Endodermal cell (in vitro differentiated cells): ENCODE measurements at places on chromosomes 4 and X. TPM values are rescaled to one million over a fixed set of nuclear protein-coding genes. Genes with fewer than 3 reads are reported as not detected.

Gene CLTRN
- 7.2 and 8.5 TPM in 2 replicates for total RNA-seq

Gene TMEM192
- 10.9 to 16.1 TPM (median 15.1 TPM) in 3 replicates for total RNA-seq

Gene NR3C2
- total RNA-seq, result 0.44 and 0.77 TPM in 2 replicates

Gene DBET
- not detected in 3 replicates for total RNA-seq

Gene TACR3
- total RNA-seq, result 0.53 to 0.68 TPM (median 0.65 TPM) in 3 replicates

GRCh38 chr4:121764702-121765367 lies at the start of gene SMIM43:
TSS of gene SMIM43 (minus strand) at chr4:121765164. CDS start at chr4:121765105, 59 bp downstream.
- no peaks in the 10 kb centered on the region for H3K36me3 ChIP-seq
- peaks cover 95% of the 10 kb centered on the region for H3K27me3 ChIP-seq
- H3K4me1 ChIP-seq, result no peaks in the 10 kb centered on the region
- peak within 1 kb of the TSS; percentile 80 for H3K4me3 ChIP-seq
- no peak within 1 kb of the TSS for H3K27ac ChIP-seq
- DNase-seq, result peak; percentile 84

- peaks cover 18% of the 10 kb centered on the region for H3K4me1 ChIP-seq
- no peak for DNase-seq
- H3K27ac ChIP-seq, result no peak overlapping the region
- H3K27me3 ChIP-seq, result no peaks in the 10 kb centered on the region
Measured at GRCh38 chr4:21366840-21367239, 581.7 kb downstream of the KCNIP4 start.

DNA sequence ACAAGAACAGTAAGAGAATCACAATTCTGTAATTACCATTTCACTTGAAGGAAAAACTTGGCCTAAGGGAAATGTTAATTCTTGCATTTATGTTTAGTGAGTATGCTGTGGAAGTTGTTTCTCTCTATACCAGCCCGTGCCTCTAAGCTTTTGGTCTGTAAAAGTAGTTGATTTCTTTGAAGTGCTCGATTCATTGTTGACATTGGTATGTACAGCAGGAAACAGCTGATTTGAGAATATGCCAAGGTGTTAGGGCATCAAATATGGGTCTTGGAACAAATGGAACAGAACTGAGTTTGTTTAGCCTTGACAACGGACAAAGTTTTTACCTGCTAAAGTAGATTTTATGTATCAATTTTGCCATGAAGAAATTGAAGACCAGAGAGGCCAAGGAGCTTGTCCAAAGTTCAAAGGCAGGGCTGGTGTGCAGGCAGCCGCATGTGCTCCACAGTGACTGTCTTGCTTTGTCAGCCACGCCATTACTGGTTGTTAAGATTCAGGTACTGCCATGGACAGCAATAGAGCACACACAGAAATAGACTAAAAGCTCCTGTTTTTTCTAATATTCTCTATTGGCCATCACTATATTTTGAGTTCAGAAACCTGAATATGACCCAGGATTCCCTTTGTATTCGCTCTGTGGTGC lies 75.5 kb upstream of the TLR3 start:
- H3K27ac ChIP-seq, result no peak overlapping the region
- H3K27me3 ChIP-seq, result no peaks in the 10 kb centered on the region
- H3K36me3 ChIP-seq, result no peaks in the 10 kb centered on the region
- H3K4me1 ChIP-seq, result no peaks in the 10 kb centered on the region
- no peak for DNase-seq
- H3K4me3 ChIP-seq, result no peak overlapping the region

DNA sequence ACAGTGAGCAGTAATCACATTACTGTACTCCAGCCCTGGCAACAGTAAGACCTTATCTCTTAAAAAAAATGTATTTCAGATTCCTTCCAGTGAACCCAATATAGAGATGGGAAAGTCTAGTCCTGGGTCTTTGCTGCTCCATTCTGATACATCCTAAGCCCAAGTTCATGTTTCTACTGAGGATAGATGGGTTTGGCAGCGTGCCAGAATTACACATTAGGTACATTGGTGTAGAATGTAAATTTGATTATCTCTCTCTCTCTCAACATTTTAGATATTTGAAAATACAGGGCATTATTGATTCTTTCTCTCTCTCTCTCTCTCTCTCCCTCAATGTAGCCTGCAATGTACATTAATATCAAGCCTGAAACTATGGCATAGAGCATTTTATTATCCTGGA lies 43.5 kb upstream of the ZNF330 start:
- H3K36me3 ChIP-seq, result no peaks in the 10 kb centered on the region
- H3K4me1 ChIP-seq, result no peaks in the 10 kb centered on the region
- no peak overlapping the region for H3K27ac ChIP-seq
- DNase-seq, result no peak
- no peak overlapping the region for H3K4me3 ChIP-seq
- H3K27me3 ChIP-seq, result peaks cover 15% of the 10 kb centered on the region

DNA sequence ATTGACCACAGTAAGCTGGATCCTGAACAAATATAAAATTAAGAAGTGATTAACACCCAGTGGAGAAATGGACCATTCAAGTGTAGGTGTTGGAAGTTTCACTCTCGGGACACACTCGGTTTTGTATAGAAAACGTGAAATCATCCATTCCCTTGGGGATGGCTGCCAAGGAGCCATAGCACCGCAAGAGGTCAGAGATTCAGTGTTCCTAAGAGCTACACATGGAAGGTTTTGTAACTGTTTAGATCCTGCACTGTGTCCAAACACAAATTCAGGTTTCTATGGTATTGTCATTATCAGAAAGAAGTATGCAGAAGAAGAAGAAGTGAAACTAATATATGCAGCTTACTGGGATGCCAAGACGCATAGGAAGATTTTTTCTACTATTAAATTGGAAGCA lies 281.0 kb downstream of the LDB2 start:
- H3K4me3 ChIP-seq, result no peak overlapping the region
- H3K36me3 ChIP-seq, result no peaks in the 10 kb centered on the region
- no peak for DNase-seq
- no peak overlapping the region for H3K27ac ChIP-seq

DNA sequence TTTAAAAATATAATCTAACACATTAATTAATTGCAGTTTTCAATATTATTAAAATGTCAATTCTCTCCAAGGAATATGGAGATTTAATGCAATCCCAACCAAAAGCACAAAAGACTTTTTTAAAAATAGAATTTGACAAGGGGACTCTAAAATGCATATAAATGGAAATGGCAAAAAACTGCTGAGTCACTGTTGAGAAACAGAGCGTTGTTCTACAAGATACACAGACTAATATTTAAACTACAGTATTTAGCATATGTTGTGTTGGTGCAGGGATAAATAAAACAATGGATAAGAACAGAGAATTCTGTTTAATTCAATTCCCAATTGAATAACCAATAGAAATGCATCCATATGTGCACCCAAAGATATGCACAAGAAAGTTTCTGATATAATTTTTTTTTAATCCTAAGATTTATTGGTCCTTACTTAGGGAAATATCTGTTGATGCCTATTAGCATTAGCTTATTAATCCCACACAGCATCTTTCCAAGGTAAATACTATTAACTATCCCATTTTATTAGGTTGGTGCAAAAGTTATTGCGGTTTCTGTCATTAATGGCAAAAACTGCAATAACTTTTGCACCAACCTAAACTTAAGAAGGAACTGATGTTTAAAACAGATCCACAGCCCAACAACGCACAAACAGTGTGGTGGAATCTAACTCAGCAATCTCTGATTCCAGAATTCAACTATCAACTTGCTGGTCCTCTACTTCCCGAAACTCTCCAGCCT lies 86.8 kb upstream of the VEGFC start:
- DNase-seq, result no peak
- H3K27ac ChIP-seq, result no peak overlapping the region
- H3K4me3 ChIP-seq, result no peak overlapping the region
- H3K36me3 ChIP-seq, result no peaks in the 10 kb centered on the region

DNA sequence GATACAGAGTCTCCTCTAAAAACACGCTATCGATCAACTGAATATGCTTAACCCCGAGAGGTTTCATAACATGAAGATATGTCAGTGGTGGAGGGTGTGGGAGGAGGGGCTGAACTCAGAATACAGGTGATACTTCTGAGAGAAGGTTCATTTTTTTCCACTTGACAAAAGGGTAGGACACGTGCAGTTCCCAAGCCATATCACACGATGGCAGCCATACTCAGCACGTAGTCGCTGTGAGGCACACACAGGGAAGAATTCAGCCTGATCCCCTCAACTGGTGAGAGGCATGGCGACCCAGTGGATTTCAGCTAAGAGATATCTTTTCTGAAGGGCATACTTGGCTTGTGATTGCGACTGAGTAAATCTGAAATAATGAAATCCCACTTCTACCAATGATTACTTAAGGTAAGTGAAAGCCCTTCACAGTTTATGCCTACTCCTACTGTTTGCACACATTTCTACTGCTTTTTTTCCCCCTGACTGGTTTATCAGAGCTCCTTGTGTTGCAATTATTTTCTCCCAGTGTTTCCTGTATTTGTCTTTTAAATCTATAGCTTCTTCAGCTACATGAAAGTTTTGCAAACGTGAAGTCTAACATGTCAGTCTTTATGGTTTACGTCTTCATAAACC lies 133.1 kb downstream of the CORIN start:
- no peaks in the 10 kb centered on the region for H3K4me1 ChIP-seq
- no peaks in the 10 kb centered on the region for H3K36me3 ChIP-seq
- DNase-seq, result peak; percentile 87
- no peaks in the 10 kb centered on the region for H3K27me3 ChIP-seq
- no peak overlapping the region for H3K4me3 ChIP-seq

- no peak for DNase-seq
- H3K4me1 ChIP-seq, result no peaks in the 10 kb centered on the region
- H3K36me3 ChIP-seq, result no peaks in the 10 kb centered on the region
- no peak overlapping the region for H3K4me3 ChIP-seq
Measured at GRCh38 chr4:128337863-128338262, 50.2 kb upstream of the PGRMC2 start.

- no peak for DNase-seq
- no peaks in the 10 kb centered on the region for H3K4me1 ChIP-seq
- H3K27me3 ChIP-seq, result no peaks in the 10 kb centered on the region
Measured at GRCh38 chrX:21963269-21963668, 22.8 kb downstream of the SMS start.

DNA sequence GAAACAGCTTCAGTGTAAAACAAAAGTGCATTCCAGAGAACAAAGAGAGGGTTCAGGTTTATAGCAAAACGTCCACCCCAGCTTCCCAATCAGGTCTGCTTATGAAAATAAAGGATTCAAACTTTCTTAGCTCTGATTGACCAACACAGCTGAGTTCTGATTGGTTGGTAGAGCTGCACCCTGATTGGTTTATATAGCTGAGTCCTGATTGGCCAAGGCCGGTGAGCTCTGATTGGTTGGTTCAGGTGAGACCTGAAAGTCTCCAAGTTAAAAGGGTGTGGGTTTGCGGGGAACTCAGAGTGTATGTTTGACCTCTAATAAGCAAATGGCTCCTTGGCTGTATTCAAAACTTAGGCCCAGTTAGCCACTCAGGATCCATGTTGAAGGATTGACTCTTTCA lies 20.9 kb downstream of the CLRN2 start:
- no peaks in the 10 kb centered on the region for H3K36me3 ChIP-seq
- DNase-seq, result no peak
- no peak overlapping the region for H3K4me3 ChIP-seq
- H3K27me3 ChIP-seq, result no peaks in the 10 kb centered on the region
- no peak overlapping the region for H3K27ac ChIP-seq

GRCh38 chr4:182699795-182700194 lies 217.4 kb downstream of the DCTD start:
- H3K4me1 ChIP-seq, result no peaks in the 10 kb centered on the region
- no peak for DNase-seq
- no peak overlapping the region for H3K27ac ChIP-seq

DNA sequence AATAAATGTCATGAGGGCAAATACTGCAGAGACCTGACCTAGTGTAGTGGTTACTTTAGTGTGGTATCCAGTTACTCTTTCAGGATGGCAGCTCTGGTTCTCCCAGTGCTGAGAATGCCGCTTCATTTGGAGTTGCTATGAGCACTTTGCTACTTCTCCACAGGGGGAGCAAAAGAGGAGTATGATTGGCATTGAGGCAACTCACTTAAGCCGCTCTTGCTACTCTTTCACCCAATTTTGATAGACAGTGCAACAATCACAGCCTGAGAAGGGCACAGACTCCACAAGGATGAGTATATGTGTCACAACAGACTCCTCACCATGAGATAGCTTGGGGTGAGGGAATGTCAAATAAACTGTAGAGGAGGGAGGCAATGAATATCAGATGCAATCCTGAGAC lies 81.2 kb downstream of the NPY1R start:
- no peak overlapping the region for H3K4me3 ChIP-seq
- no peaks in the 10 kb centered on the region for H3K36me3 ChIP-seq
- no peaks in the 10 kb centered on the region for H3K27me3 ChIP-seq
- peak; percentile 56 for DNase-seq
- H3K4me1 ChIP-seq, result no peaks in the 10 kb centered on the region

- no peak overlapping the region for H3K27ac ChIP-seq
- DNase-seq, result peak; percentile 48
- H3K27me3 ChIP-seq, result no peaks in the 10 kb centered on the region
- no peak overlapping the region for H3K4me3 ChIP-seq
- no peaks in the 10 kb centered on the region for H3K36me3 ChIP-seq
Measured at GRCh38 chr4:136150046-136150445, 1382.2 kb downstream of the PCDH18 start.

DNA sequence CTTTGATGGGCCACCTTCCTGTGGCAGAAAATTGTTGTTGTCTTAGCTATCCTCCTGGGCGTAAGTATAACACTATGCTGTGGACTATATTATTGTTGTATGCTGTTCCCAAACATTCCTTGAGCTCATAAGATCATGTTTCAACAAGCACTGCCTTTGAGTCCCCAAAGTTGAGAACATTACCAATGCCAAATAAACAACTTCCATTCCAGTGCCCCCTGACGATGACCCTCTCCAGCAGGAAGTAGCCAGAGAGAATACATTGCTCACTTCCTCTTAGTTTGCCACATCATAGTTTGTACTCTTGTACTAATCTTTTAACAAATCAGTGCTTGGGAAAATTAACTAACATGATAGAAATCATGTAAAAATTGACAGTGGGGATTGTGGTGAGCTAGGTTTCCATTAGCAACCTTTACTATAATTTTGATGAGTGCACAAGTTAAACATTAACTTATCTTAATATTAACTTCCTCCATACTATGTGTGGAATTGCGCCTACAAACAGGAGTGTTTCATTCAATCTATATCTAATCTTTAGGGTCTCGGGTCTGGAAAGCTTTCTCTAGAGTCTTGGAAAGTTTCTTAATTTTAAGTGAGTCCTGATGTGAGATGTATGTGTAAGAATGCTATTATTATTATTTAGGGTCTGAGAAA lies 20.3 kb upstream of the DHX15 start:
- no peak overlapping the region for H3K27ac ChIP-seq
- no peaks in the 10 kb centered on the region for H3K27me3 ChIP-seq
- DNase-seq, result no peak
- no peaks in the 10 kb centered on the region for H3K4me1 ChIP-seq

DNA sequence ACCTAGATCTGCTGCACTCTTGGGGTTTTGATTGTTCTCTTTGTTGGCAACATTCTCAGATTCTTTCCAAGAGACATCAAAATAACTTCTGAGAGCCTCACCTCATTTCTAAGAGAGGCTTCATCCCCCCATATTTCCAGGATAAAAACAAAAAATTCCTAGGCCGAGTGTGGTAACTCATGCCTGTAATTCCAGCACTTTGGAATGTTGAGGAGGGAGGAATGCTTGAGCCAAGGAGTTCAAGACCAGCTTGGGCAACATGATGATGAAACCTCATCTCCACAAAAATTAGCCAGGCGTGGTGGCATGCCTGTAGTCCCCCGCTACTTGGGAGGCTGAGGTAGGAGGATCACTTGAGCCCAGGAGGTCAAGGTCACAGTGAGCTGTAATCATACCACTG lies 477.0 kb downstream of the INPP4B start:
- H3K4me3 ChIP-seq, result no peak overlapping the region
- H3K4me1 ChIP-seq, result no peaks in the 10 kb centered on the region
- no peak for DNase-seq
- no peak overlapping the region for H3K27ac ChIP-seq
